ENCODE measurements at places on chromosomes 13 and 19. TPM values are rescaled to one million over a fixed set of nuclear protein-coding genes. Genes with fewer than 3 reads are reported as not detected.

Gene MIDN
- 29.6 TPM for total RNA-seq

- H3K27ac ChIP-seq: no peak overlapping the region
- DNase-seq: no peak
- no peaks in the 10 kb centered on the region for H3K27me3 ChIP-seq
Measured at GRCh38 chr19:49570997-49571676, 9.2 kb downstream of the NOSIP start.

DNA sequence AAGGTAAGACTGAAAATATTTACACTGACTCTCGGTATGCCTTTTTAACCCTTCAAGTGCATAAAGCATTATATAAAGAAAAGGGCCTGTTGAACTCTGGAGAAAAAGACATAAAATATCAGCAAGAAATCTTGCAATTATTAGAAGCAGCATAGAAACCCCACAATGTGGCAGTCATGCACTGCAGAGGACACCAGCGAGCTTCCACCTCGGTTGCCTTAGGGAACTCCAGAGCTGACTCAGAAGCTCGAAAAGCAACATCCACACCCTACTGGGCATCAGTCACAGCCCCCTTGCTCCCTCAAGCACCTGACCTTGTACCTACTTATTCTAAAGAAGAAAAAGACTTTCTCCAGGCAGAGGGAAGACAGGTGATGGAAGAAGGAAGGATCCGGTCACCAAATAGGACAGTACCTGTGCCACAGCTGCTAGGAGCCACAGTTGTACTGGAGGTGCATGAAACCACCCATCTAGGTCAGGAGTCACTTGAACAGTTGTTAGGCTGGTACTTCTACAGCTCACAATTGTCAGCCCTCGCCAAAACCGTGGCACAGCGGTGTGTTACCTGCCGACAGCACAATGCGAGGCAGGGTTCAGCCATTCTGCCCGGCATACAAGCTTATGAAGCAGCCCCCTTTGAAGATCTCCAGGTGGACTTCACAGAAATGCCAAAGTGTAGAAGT is 2.9 kb downstream of the ZNF816 start:
- H3K4me3 ChIP-seq: no peak overlapping the region
- H3K27ac ChIP-seq: no peak overlapping the region
- peaks cover 76% of the 10 kb centered on the region for H3K36me3 ChIP-seq
- DNase-seq: no peak
- H3K4me1 ChIP-seq: peaks cover 19% of the 10 kb centered on the region

GRCh38 chr19:2129892-2130770 is 21.2 kb downstream of the AP3D1 start:
- no peak for DNase-seq
- no peaks in the 10 kb centered on the region for H3K4me1 ChIP-seq
- H3K27me3 ChIP-seq: no peaks in the 10 kb centered on the region
- H3K36me3 ChIP-seq: peaks cover 9% of the 10 kb centered on the region

DNA sequence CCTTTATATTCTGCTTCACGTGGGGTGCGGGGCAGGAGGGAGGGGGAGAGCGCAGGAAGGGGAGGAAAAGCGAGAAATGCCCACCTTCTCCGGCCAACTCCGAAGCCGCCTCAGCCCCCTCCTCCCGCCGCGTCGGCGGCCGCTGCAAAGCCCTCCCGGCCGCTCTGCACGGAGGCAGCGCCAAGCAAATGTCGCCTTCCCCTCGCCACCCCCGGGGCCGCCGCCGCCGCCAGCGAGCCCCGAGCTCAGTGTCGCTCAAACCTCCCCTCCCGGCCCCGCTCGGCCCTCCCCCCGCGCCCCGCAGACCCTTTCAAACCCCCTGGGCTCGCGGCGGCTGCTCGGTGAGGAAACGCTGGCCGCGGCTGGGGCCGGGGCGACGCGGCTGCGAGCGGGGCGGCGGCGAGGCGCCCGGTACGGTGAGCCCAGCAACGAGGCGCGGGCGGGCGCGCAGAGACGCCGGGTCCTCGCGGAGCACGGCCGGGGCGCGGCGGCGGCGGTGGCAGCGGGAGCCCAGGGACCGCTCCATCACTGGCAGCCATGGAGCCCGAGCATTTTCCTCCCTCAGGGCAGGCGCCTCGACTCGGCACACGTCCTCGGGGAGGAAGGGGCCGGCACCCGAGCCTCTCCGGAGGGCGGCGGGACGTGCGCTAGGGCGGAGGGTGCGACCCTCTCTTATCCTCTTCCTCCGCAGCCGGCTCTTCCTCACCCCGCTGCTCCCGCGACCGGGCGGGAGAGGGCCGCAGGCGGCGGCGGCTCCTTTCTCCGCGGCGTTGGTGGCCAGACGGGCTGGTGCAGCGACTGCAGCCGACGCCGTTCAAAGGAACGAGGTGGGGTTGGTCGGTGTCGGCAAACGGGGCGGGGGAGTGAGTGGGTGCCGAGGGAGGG is 463 bp upstream of the TSC22D1 start:
- DNase-seq: peak; percentile 52
- peak overlapping the region; percentile 86 for H3K27ac ChIP-seq
- H3K4me1 ChIP-seq: peaks cover 40% of the 10 kb centered on the region
- peak overlapping the region; percentile 88 for H3K4me3 ChIP-seq

Data from activated naive CD8-positive, alpha-beta T cell treated with anti-CD3 and anti-CD28 coated beads for 36 hours (primary cell).